ENCODE measurements at places on chromosomes 1 and 21. TPM values are rescaled to one million over a fixed set of nuclear protein-coding genes. Genes with fewer than 3 reads are reported as not detected.
A peak's percentile ranks its signal among the peaks of the same experiment; 100 is the strongest.

AUNIP gene
- 3.0 TPM for total RNA-seq

ELF3 gene
- 28.7 TPM for total RNA-seq

DNA sequence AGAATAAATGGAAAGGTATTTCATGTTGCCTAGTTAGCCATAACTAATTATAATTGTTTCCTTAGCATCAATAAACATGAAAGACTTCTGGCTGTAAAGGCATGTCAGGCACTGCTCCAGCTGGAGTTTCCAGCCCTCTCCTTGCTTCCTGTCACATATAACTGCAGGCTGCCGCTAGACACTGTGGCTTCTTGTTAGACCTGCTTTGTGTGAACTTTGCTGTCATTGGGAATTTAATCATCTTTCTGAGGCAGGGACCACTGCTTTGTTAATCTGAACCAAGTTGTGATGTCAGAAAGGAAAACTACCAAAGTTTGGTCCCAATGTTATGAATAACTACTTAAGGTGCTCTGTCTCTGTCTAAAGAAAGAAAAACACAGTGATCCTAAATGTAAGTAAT is 90.3 kb upstream of the DUSP10 start:
- no peaks in the 10 kb centered on the region for H3K27me3 ChIP-seq
- H3K4me3 ChIP-seq = no peak overlapping the region
- peaks cover 4% of the 10 kb centered on the region for H3K4me1 ChIP-seq

MAP1LC3C gene
- total RNA-seq = 0.18 TPM

GRCh38 chr1:223662943-223663342 is 2.6 kb downstream of the CAPN8 start:
- H3K27ac ChIP-seq = no peak overlapping the region
- no peaks in the 10 kb centered on the region for H3K36me3 ChIP-seq
- no peaks in the 10 kb centered on the region for H3K27me3 ChIP-seq
- no peaks in the 10 kb centered on the region for H3K4me1 ChIP-seq

- no peak overlapping the region for H3K27ac ChIP-seq
- H3K4me1 ChIP-seq = peaks cover 52% of the 10 kb centered on the region
- H3K4me3 ChIP-seq = no peak overlapping the region
- no peaks in the 10 kb centered on the region for H3K36me3 ChIP-seq
These were observed 1.5 kb upstream of the LIX1L start for GRCh38 chr1:145959333-145959732.

- no peaks in the 10 kb centered on the region for H3K36me3 ChIP-seq
- no peaks in the 10 kb centered on the region for H3K27me3 ChIP-seq
- H3K4me1 ChIP-seq = peaks cover 11% of the 10 kb centered on the region
- no peak overlapping the region for H3K4me3 ChIP-seq
- no peak overlapping the region for H3K27ac ChIP-seq
- DNase-seq = no peak
These were observed 21.5 kb upstream of the STMN1 start for GRCh38 chr1:25927521-25928265.

GRCh38 chr1:71157151-71157550 is 76.3 kb upstream of the ZRANB2 start:
- DNase-seq = no peak
- no peak overlapping the region for H3K27ac ChIP-seq

DNA sequence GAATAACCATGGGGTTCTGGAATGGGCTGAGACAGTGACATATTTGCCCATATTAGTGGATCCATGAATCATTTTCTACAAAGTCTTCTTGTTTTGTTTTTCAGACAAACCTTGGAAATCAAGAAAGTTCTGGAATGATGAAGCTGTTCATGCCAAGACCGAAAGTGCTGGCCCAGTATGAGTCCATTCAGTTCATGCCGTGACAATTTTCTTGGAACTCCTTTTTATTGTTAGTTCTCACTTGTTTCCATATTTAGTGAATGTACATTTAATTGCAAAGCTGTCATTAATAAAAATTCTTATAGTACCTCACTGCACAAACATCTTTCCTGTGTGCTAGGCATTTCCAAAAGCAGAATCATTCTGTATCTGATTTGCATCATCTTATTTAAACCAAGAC is 100.6 kb upstream of the KCNJ15 start:
- no peaks in the 10 kb centered on the region for H3K4me1 ChIP-seq
- no peak overlapping the region for H3K27ac ChIP-seq
- peaks cover 8% of the 10 kb centered on the region for H3K27me3 ChIP-seq
- no peaks in the 10 kb centered on the region for H3K36me3 ChIP-seq
- H3K4me3 ChIP-seq = no peak overlapping the region

OR2T27 gene
- total RNA-seq = not detected

GRCh38 chr1:1355416-1355815 is 2.9 kb downstream of the MXRA8 start:
- H3K27me3 ChIP-seq = peaks cover 12% of the 10 kb centered on the region
- peak; percentile 50 for DNase-seq
- peaks cover 34% of the 10 kb centered on the region for H3K4me1 ChIP-seq
- H3K36me3 ChIP-seq = no peaks in the 10 kb centered on the region

- H3K27me3 ChIP-seq = no peaks in the 10 kb centered on the region
- peak; percentile 83 for DNase-seq
- peak overlapping the region; percentile 98 for H3K27ac ChIP-seq
- peak overlapping the region; percentile 100 for H3K4me3 ChIP-seq
These were observed 519 bp downstream of the ZNF496 start for GRCh38 chr1:247331172-247331524.

DNA sequence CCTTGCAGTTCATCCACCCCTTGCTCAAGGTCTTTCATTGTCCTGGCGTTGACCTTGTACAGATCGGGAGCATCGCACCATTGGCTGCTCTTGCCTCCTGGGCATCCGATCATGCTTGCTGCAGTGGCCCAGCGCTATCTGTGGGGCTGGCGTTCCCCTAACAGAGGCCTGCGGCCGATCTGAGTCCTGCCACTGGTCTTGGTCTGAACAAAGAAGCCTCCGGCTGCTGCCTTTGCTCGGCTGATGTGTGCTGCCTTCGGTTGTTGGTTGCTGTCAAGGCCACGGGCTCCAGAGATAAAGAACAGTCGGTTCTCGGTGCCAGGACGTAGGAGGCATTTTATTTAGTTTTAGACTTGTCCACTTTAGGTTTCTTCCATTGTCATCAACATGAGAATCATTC is 39.0 kb downstream of the PCNT start:
- H3K36me3 ChIP-seq = peaks cover 6% of the 10 kb centered on the region
- H3K27me3 ChIP-seq = no peaks in the 10 kb centered on the region
- no peaks in the 10 kb centered on the region for H3K4me1 ChIP-seq
- DNase-seq = no peak

FAM72D gene
- total RNA-seq = 0.14 TPM

- H3K4me1 ChIP-seq = no peaks in the 10 kb centered on the region
- peaks cover 6% of the 10 kb centered on the region for H3K27me3 ChIP-seq
- H3K27ac ChIP-seq = no peak overlapping the region
- H3K36me3 ChIP-seq = no peaks in the 10 kb centered on the region
- no peak overlapping the region for H3K4me3 ChIP-seq
These were observed 119.1 kb upstream of the GALNT2 start for GRCh38 chr1:229947968-229948367.

- no peak for DNase-seq
- peaks cover 12% of the 10 kb centered on the region for H3K4me1 ChIP-seq
- no peak overlapping the region for H3K4me3 ChIP-seq
- H3K27ac ChIP-seq = no peak overlapping the region
- no peaks in the 10 kb centered on the region for H3K36me3 ChIP-seq
These were observed 40.4 kb upstream of the KCNH1 start for GRCh38 chr1:211174375-211174774.

CFAP141 gene
- total RNA-seq = not detected

DNA sequence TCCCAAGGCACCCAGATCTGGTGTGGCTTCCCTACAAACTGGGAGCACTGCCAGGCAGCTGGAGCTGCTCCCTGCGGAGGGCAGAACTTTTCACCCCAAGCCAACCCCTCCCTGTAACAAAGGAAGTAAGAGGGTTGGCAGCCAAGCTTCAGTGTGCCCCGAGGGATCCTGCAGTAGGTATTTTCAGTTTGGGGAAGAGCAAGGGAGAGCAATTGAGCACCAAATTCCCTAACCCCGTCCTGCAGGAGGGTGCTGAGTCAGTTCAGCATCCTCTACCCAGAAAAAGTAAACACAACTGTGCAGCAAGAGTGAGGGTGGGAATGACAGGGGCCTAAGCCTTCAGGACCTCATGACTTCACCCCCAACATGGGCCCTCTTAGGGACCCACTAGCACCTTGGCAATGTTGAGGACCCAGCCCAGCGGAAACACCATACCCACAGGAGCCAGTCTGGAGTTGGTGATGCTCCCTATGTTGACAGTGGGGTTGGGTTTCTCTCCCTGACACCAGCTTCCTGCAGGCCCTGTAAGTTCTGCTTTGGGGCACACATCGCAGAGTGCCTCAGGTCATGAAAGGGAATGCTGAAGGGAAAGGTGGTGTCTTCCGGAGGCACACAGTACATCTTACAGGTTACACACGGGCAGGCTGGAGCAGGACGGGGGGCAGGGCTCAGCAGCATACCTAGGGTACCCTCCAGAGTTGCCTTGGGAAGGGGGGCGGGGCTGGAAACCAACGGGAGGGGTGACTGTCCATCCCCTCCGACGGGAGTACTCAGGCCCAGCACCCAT is 14.8 kb downstream of the SH3BP5L start:
- peaks cover 20% of the 10 kb centered on the region for H3K36me3 ChIP-seq
- H3K27ac ChIP-seq = no peak overlapping the region
- DNase-seq = peak; percentile 62
- no peaks in the 10 kb centered on the region for H3K27me3 ChIP-seq

- peaks cover 38% of the 10 kb centered on the region for H3K27me3 ChIP-seq
- no peak for DNase-seq
- no peak overlapping the region for H3K4me3 ChIP-seq
- no peak overlapping the region for H3K27ac ChIP-seq
- no peaks in the 10 kb centered on the region for H3K4me1 ChIP-seq
These were observed 16.7 kb downstream of the CHD5 start for GRCh38 chr1:6163191-6163972.

TLR5 gene
- 2.1 TPM for total RNA-seq

FAM43B gene
- 3.8 TPM for total RNA-seq

DNA sequence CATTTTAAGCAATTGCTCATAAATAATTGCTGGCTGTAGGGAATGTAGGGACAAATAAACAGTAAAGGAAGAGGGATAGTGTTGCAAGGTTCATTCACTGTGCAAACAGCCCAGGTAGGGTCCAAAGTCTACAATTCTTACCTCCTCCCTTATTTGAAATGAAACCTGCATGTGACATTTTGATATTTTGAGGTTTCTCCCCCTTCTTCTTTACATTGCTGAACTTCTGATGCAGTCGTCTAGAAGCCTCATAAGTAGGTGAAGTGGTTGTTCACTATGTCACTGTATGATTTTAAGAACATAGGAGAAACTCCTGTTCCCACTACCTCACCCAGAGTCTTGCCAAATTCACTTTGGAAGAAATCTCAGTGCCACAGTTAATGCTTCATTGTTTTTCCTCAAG is 16.1 kb downstream of the F5 start:
- no peak for DNase-seq
- H3K4me3 ChIP-seq = no peak overlapping the region
- H3K27ac ChIP-seq = no peak overlapping the region
- no peaks in the 10 kb centered on the region for H3K36me3 ChIP-seq
- H3K27me3 ChIP-seq = peaks cover 13% of the 10 kb centered on the region

- H3K27me3 ChIP-seq = no peaks in the 10 kb centered on the region
- no peak overlapping the region for H3K4me3 ChIP-seq
- no peaks in the 10 kb centered on the region for H3K36me3 ChIP-seq
- peaks cover 14% of the 10 kb centered on the region for H3K4me1 ChIP-seq
- DNase-seq = no peak
- peak overlapping the region; percentile 4 for H3K27ac ChIP-seq
These were observed 47.8 kb upstream of the PBX1 start for GRCh38 chr1:164511001-164511705.

DNA sequence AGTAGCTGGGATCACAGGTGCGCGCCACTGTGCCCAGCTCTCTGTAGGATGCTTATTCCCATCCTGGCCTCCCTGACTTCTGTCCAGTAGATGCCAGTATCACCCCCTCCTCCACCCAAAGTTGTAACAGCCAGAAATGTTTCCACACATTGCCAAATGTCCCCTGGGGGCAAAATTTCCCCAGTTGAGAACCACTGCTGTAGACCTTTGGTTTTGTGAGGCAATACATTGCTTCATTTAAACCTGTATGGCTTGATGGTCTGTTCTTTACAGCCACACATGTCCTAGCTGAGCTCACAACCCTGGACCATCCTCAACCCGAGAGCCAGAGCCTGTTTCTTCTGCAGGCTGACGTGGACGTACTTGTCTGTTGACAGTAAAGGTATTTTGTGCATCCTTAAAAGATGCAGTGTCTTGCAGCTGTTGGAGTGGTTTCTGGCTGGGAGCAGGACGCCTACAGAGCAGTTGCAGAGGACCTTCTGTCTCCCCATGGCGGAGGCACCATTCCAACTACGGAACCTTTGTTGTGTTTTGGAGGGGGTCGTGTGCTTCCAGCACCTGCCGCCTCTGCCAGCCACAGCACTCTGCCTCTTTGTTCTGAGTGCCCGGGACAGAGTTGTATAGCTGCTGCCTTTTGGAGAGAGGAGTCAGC is 26.6 kb downstream of the DOP1B start:
- H3K4me3 ChIP-seq = no peak overlapping the region
- H3K4me1 ChIP-seq = no peaks in the 10 kb centered on the region
- DNase-seq = peak; percentile 11
- no peaks in the 10 kb centered on the region for H3K27me3 ChIP-seq
- H3K36me3 ChIP-seq = no peaks in the 10 kb centered on the region

DNA sequence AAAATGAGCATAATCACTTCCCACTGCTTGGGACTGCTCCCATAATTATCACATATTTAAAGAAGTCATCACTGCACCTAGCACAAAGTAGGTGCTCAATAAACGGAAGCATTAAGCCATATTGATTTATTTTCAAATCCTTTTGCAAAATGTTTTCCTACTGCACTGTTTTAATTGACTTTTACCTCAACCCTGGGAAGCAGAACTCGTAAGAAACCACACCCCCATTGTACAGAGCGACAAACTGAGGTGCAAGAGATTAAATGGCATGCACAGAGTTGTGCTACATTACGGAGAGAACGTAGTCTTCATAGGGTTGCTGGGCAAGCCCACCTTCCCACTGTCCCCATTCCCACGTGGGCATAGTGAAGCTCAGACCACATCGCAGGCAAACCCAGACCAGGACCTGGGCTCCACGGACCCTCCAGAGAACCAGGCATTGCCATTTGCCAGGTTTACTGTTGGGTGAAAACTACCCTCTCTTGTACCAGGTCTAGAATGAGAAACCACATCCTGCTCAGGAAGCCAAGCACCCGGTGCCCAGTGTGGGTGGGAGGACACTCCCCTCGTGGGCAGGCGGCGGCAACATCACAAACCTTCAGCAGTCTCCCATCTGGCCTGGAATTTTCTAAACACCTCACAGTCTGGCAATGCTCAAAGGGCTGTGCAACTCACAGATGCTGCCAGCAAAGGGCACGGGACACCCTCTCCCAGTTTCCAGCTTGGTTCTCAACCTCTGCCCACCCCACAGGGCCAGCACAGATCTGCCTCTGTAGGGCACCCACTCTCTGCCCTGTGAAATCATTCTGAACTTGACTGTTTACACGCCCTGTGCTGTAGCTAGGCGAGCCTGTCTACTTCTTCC is 8.2 kb downstream of the IFFO2 start:
- H3K27ac ChIP-seq = no peak overlapping the region
- H3K4me3 ChIP-seq = no peak overlapping the region
- H3K36me3 ChIP-seq = no peaks in the 10 kb centered on the region
- no peak for DNase-seq
- H3K4me1 ChIP-seq = peaks cover 37% of the 10 kb centered on the region

MSH4 gene
- total RNA-seq = 0.11 TPM

All from cardiac muscle cell (in vitro differentiated cells and primary cell).